ENCODE measurements at places on chromosomes 7 and 10.

- no peak for DNase-seq
These were observed 49.3 kb downstream of the EEPD1 start for GRCh38 chr7:36202398-36202797.

DNA sequence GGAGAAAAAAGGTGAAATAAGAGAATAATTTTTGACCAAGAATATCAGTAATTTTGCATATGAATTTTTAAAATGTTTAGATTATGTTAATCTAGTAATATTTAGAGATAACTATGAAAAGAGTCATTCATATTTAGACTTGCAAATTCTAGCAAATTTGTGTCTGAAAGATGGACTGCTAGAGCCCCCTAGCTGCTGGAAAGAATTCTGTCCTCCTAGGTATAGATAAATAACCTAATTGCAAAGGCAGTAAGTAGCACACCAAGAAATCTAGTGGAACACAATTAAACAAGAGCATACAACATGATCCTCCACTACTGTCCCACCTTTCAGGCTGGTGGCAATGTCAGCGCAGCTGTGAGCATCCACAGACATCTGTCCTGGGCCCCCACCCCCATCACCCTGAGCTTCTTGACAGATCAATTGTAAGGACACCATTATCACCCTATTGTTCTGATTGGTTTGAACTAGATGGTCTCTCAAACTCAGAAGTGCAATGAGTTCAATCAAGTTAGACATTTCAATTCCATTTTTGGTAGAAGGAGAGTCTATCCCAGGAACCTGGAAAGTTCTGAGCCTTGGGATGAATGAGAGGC lies 15.0 kb upstream of the GFRA1 start:
- no peak for DNase-seq

DNA sequence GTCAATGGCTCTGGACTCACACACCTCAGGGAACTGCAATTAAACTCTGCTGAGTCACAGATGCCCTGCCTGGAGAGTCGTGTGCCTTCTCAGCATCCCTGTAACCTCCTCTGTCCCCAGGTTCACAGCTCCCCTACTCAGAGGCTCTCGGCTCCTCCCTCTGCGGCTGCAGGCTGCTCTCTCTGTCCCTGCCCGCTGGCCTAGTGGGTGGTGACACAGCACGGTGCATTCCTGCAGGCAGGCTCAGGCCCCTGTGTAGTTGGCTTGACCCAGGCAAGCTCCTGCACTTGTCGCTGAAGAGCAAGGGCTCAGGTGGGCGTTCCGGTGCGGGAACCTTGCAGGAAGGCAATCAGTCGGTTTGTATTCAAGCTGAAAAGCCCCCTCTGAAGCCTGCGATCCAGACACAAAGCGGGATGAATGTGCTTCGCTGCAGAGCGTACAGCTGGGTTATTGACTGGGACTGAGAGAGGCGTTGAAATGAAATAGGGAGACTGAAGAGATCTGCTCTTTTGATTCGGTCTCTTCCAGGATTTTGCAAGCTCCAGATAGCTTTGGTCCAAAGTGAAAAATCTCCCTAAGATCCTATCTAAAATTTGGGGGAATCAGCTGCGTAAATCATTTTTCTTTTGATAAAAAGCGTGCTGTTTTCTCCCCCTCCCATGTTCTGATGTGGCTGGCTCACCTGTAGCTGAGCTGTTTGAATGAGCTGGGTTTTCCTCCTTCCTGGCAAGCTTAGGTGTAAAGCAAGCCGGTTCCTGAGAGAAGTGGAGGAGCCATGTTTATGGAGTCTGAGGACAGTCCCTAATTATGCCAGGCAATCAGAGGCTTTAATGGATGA lies 208.7 kb upstream of the PHYHIPL start:
- no peak for DNase-seq

- no peak for DNase-seq
These were observed 94.0 kb downstream of the C10orf105 start for GRCh38 chr10:71625445-71626175.

Measured in fibroblast of skin of left biceps (primary cell).